ENCODE measurements at places on chromosomes 3 and 15.

DNA sequence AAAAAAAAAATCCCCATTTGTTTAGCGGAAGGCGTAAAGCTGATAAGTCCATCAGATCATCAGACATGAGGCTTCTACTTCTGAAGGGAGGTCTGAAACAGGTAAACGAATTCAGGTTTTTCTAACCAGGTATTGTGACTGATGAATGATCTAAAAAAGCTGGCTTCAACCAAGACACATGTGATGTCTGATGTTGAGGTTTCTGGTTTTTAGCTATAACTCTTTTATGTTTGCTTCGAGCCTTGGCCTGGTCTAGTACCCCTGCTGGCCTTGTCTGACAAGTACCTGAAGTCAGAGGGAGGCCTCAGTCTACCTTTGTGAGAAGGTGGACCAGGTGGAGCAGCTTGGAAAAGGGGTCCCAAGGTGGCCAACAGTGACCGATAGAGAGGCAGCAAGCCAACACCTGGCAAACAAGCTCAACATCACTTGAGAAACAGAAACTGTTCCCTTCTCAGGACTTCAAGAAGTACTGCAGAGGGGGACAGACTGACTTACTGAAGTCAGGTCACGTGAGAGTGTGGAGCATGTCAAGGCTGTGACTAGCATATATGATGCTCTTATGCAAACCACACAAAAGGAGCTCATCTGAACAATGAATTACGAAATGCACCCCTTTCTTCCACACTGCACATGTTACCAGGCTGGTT is 33.0 kb upstream of the CA12 start:
- no peak for DNase-seq

GRCh38 chr3:186193534-186194450 is 84.9 kb upstream of the ETV5 start:
- DNase-seq = no peak

- no peak for DNase-seq
Observed at GRCh38 chr3:151351648-151352047, 22.3 kb upstream of the P2RY13 start.

- no peak for DNase-seq
Observed at GRCh38 chr15:75368689-75369239, 357 bp upstream of the MAN2C1 start.

GRCh38 chr3:123757281-123757940 is 126.7 kb downstream of the MYLK start:
- no peak for DNase-seq

- no peak for DNase-seq
Observed at GRCh38 chr3:141272906-141273662, 41.5 kb downstream of the PXYLP1 start.

DNA sequence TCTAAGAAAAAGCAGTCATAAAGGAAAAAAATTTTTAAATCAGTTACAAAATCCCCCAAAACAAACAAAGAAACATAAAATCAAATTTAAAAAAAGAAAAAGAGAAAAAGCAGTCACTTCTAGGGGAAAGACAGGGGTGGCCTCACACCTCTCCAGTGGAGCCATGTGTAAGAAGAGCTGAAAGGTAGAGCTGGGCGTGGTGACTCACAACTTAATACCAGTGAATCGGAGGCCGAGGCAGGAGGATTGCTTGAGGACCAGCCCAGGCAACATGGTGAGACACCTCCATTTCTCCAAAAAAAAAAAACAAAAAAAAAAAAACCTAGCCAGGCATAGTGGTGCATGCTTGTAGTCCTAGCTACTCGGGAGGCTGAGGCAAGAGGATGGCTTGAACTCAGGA is 14.7 kb downstream of the MESD start:
- no peak for DNase-seq

DNA sequence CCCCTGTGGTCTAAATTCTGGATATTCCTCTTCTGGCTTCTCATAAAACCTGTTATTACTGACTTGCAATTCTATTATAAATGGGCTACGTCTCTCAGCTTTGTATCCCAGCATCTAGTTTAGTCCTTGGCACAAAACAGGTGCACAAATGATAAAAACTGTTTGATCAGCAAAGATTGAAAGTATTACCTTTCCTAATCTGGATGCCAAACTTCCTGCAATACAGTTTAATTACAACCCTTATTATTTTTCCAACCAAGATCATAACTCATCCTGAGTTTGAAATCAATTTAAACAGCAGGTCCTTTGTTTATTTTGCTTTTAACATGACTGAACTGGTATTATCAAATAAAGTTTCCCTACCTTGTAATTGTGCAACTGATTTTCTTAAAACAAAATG is 132.6 kb downstream of the ATP1B3 start:
- DNase-seq = no peak

DNA sequence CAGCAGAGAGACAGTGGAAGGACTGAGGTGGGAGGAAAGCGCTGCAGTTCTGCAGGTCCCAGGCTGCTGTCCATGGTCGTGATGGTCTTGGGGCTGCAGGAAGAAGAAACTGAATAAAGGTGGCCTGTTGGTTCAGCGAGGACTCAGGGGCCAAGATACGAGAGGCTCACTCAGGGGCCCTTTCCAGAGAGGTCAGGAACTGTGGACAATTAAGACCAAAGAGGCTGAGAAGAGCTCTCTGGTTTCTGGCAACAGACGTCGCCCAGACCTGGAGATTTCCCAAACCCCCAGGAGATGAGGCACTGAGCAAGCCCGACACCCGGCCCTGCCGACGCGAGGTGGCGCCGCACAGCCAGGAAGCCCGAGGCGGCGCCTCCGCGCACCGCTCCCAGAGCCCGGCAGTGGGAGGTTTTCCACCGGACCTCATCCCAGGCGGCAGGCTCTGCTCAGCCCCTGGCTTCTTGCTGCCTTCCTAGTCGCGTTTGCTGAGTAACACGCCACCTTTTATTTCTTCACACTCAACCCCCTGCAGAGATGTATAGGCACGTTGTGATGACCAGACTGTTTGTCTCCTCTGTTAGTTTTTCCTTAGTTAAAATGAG is 56.4 kb upstream of the ARRDC4 start:
- DNase-seq = peak; percentile 36

DNA sequence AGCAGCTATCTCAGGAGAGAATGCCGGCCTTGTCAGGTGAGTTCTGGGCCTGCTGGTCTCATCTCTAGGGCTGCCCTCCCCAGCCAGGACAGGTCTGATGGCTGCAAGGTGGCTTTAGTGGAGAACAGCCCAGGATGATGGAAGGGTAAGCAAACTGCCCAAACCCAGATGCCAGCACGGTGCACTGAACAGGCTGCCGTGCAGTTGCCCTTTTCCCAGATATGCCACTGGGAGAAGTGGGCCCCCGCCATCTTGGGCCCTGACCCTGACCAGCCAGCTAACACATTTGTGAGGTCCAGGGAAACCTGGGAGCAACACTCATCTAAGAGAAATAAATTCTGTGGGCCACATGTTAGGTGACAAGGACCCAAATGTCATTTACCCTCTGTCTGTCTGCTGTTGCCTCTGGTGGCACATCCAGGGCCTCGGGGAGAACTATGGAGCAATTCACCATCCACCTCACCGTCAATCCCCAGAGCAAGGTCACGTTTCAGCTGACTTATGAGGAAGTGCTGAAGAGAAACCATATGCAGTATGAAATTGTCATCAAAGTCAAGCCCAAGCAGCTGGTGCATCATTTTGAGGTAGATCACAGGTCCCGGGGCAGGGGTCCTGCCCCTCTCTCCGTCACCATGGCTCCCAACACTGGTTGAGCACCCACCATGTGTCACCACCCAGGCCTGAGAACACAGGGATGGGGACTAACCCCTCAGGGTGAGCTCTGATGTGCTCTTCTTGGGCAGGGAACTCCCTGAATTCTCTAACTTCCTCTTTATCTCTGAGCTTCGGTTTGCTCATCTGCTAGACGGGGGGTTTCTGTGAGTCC is 1.8 kb downstream of the ITIH1 start:
- DNase-seq = no peak

DNA sequence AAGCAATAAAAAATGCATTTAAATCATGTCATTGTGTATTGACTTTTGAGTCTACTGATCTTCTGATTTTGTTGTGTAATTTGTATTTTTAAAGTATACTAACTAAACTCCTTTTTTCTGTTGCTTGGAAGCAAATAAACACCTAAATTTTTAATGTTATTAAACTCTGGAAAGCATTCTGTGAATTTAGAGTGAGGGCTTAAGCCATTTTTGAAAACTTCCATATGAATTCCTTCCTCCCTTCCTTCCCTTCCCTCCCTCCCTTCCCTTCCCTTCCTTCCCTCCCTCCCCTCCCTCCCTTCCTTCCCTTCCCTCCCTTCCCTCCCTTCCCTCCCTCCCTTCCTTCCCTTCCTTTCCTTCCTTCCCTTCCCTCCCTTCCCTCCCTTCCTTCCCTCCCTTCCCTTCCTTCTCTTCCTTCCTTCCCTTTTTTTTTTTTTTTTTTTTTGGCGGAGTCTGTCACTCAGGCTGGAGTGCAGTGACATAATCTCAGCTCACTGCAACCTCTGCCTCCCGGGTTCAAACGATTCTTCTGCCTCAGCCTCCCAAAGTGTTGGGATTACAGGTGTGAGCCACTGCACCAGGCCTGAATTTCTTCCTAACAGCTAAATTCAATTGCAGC is 56.6 kb upstream of the SENP5 start:
- DNase-seq = no peak

- no peak for DNase-seq
Observed at GRCh38 chr15:39270934-39271333, 309.9 kb upstream of the THBS1 start.

DNA sequence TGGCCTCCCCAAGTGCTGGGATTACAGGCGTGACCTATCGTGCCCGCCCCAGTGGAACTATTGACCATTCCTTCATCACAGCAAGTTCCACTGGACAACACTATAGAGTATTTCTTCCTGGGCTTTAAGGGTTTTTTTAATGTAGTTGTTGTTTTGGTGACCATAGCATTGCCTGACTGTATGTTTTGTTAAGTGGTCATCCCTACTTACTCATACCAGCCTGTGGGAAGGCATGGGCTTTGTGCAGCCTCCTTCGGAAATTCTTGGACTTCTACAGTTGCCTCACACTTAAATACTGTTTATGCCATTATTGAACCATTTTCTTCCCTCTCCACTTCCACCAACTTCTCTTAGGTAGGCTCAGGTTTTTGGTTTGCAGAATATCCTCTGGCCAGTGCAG is 19.9 kb upstream of the ALPK3 start:
- DNase-seq = no peak

DNA sequence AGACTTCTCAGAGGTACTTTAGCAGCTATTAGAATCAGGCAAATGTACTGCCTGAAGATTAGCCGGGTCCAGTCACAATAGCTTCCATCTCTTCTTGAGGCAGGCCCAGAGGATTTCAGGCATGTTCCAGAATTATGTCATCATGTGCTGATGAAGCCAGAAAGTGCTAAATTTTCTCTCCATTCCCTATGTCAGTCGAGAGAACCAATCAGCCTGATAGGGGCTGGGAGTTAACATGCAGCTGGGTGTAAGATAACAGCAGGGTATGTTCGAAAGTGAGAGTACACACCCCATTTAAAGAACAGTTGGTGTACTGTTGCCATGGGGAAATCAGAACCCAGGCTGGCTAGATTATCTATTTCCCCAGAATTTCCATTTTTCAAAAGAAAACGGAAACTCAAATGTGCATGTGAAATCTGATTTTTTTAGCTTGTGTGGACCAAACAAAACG is 48.7 kb downstream of the MYH15 start:
- no peak for DNase-seq

DNA sequence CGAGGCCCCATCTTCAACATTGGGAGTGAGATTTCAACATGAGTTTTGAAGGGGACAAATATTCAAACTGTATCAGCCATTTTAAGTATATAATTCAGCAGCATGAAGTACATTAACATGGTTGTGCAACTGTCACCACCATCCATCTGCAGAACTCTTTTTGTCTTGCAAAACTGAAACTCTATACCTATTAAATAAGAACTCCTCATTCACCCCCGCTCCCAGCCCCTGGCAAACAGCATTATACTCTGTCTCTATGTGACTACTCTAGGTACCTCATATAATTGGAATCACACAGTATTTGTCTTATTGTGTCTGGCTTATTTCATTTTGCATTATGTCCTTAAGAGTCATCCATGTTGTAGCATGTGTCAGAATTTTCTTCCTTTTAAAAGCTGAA is 110.1 kb downstream of the MAP2K5 start:
- DNase-seq = no peak

GRCh38 chr3:45604596-45604995 is 10.0 kb downstream of the LIMD1 start:
- DNase-seq = no peak

- DNase-seq = no peak
Observed at GRCh38 chr3:110814170-110815007, 257.2 kb upstream of the NECTIN3 start.

DNA sequence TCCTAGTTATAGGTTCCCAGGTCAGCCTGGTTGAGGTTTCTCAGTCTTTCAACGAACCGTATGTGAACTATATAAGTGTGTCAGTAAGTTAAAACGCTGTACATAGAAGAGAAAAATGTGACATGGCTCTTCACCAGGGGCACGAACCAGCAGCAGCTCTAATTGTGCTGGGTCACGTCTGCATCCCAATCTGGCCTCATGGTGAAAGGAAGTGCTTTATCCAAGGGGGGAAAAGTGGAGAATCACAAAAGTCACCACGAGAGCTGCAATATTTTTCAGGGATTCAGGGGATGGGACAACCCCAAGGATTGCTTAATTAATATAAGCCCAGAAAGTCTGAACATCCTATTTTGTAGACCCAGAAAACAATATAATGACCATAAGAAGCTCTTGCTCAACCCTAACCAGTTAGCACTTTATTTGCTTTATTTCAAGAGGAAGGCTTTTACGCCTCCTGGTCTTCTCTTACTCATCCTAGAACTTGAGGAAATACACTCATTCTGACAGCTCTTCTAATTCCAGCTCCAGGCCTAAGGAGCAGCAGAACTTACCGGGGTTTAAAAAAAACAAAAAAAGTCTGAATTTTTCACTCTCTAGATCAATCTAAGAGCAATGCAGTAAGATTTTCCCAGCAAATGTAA is 16.5 kb downstream of the ANXA2 start:
- DNase-seq = no peak

DNA sequence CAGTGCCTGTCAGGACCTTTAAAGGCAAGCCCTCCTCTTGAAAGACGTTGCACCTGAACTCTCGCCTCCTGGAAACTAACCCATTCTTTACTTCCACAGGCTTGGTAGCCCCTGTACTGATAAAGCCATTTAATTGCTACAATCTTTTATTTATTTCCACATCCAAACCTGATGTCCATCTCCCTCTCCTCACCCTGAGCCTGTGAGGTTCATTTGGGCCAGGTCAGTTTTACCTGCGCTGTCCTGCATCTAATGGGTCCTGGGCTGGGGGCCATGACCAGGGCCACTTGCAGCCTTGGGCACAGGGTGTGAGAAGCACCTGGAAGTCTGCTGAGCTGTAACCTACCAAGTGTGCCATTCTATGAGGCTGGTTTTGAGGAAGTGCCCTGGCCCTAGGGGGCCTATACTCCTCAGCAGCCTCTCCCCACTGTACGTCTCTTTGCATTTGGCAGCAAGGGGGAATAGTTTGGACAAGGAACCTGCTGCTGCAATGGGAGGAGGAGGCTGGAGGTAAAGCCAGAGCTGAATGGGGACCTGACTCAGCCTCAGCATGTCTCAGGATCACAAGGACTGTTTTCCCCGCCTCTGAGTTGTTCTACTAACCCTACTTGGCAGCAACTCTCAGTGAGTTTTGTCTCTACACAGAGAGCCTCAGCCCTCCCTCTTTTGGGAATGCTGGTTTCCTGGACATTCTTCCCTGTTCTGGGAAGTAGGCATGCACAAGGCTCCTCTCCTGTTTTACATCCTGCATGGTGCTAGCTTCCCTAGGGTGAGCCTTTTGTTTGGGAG is 53.8 kb downstream of the WDR76 start:
- DNase-seq = no peak

- no peak for DNase-seq
Observed at GRCh38 chr3:57133157-57133556, 32.0 kb downstream of the IL17RD start.

Data from NCI-H2227 treated with DMSO at 0.1 percent for 48 hours (cell line).